Upper lobe of right lung (tissue), 1 donor: ENCODE measurements at places on chromosomes 13 and 19. TPM values are rescaled to one million over a fixed set of nuclear protein-coding genes. Genes with fewer than 3 reads are reported as not detected.

Gene ZNF665
- 6.0 TPM for total RNA-seq

Gene GNG7
- 5.5 TPM for total RNA-seq

Gene MPND
- 29.3 TPM for total RNA-seq

Gene CRYL1
- 28.5 TPM for total RNA-seq

- DNase-seq, result no peak
These were observed 1030.4 kb downstream of the SLITRK5 start for GRCh38 chr13:88701551-88701950.

DNA sequence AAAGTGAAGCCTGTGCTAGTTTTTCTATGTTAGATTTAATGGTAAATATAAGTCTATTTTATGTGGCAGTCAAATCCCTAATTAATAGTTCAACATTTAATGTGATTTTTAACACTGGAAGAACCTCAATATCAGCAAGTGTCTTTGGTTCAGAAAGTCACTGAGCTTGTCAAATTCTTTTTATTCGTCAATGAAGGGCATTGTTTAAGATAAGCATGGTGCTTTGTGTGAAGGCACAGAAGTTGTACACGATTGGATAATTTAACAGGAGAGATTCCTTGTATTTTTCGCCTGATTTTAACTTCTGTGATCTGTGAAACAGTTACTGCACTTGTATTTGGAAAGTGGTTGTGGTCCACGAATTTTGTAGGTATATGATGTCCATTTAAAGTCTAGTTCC lies 30.2 kb upstream of the RB1 start:
- DNase-seq, result no peak
